NCI-H1105 treated with DMSO at 0.1 percent for 48 hours (cell line): ENCODE measurements at places on chromosomes 16 and 17.

DNA sequence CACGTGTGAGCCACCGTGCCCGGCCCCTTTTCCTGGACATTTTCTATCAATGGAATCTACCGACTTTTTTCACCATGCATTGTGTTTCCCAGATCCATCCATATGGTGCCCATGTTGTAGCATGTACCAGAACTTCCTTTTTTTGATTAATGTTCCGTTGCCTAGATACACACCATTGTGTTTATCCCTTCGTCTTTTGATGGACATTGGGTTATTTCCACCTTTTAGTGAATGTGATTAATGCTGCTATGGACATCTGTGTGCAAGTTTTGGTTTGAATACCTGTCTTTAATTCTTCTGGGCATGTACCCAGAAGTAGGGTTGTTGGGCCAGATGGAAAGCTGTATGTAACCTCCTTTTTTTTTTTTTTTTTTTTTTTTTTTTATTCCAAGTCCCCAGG, 79.8 kb downstream of the NT5M start:
- DNase-seq = no peak

DNA sequence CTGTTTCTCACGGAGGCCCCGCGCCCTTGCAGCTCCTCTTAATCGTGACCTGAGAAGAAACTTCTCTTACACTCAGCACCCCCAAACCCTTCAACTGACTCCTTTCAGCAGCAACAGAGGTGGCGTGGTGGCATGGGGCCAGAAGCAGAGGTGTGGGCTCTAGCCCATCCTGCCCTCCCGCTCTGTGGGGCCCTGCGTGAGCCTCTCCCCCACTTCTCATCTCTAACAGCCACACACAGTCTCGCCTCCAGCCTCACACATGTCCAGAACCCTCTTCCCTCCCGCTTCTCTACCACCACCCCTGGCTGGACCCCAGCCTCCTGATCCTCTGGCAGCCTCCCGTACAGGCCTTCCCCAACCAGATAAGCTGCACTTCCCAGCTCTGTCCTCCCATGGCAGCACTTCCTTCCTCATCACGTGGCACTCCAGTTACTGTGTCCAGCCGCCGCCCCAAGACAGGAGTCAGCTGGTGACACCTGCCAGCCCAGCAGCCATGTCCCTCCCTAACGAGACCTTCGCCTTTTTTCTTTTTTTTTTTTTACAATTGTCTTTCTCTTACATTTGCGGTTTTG, 30.5 kb downstream of the NSMCE1 start:
- no peak for DNase-seq

DNA sequence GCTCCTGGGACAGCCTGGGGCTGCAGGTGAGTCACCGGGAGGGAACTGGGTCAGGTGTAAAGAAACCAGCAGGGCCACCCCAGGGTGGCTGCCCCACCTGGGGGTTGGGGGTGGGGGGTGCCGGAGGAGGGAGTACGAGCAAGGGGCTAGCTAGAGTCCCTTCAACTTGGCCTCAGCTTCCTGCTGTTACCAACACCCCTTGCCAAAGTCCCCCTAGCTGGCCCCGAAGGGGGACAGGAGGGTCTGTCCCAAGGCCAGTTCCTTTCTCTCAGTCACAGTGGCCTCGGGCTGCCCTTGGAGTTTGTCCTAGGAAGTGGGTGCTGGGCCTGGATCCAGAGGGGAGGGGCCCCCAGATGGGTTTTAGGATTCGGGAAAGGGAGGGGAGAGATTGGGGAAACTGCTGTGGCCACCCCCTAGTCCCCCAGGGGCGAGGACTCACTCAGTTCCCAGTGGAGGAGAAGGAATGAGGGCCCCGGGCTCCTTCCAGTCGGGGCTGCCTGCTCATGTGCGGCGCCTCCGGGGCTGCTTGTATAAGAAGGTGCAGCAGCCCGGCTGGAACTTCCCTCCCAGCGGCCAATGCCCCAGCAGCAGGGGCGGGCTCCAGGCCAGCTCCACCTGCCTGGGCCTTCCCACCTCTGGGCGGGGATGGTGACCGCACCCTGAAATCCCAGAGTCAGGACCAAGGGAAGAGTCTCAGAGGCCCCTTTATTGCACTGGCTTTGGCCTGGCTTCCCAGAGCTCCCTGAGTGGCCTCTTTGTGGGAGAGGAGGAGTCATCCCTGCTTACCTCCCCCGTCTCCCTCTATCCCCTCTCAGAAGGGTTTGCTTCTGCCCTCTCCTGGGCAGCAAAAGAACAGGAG, 7.3 kb downstream of the ARHGAP27 start:
- peak; percentile 71 for DNase-seq

DNA sequence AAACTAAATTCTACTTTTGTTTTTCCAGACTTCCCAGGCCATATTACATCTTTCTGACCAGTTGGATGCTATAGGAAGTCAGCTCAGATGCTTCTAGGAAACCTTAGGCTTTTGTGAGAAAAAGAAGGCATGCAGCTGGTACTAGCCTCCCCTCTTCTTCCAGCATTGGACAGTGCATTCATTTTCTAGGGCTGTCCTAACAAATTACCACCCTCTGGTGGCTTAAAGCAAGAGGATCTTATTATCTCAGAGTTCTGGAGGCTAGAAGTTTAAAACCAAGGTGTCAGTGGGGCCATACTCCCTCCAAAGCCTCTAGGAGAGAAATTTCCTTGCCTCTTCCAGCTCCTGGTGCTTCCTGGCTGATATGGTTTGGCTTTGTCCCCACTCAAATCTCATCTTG, 467.8 kb downstream of the SLC39A11 start:
- DNase-seq = no peak

DNA sequence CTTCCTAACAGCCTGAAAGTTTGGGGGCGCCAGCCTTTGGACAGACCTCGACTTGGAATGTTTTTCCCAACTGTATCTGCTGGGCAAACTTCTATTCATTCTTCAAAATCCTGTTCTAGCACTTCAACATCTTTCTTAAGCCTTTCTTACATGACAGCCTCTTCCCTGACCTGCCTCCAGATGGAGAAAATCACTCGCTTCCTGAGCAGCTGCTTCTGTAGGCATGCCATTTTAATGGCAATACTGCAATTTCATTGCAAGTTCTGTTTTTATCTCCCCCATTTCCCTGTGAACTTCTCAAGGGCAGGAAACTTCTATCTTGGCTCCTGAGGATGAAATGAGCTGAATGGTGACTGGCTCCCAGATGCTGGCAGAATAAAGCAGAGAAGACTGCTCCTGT, 128.8 kb upstream of the ASIC2 start:
- no peak for DNase-seq

DNA sequence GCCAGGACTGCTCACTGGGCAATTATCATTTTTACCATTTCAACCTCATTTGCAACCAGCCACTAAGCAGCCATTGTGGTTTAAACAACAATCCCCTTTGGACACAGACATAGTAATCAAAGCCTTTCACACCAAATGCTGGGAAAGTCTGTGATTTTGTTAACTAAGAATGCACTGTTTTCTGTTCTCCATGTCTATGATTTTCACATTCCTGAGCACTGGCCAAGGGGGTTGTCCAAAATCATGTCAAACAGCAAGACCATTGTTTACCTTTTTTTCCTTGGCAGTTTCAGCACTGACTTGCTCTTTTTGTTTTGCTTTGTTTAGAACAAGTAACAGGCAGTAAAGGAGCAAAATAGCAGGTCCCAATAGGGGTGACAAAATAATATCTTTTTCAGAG, 106.3 kb upstream of the SIAH1 start:
- no peak for DNase-seq

- no peak for DNase-seq
These were observed 32.9 kb downstream of the NPLOC4 start for GRCh38 chr17:81603846-81604610.
